Activated CD4-positive, alpha-beta T cell treated with anti-CD3 and anti-CD28 coated beads, Interleukin-2, amount 10 ng/mL, durations not matched to agents 7 days and 5 days (primary cell): ENCODE measurements at places on chromosomes 1 and 21.

GRCh38 chr1:165381745-165382505, 25.4 kb upstream of the LMX1A start:
- no peak for DNase-seq

DNA sequence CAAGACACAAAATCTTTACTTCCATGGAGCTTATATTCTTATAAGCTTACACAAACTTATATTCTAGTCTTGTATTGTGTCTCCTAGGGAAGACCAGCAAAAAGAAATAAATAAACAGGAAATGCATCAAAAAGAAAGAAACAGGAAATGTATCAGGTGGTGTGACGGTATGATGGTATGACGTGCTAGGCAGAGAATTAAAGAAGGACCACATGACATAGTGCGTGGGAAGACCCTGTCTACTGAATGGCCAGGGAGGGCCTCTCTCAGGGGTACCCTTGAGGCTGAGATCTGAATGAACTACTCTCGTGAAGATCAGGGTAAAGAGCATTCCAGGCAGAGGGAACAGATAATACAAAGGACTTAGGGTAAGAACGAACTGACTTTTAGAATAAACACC, 15.6 kb upstream of the WDR26 start:
- no peak for DNase-seq

- DNase-seq, result no peak
These were observed 3.2 kb upstream of the AK2 start for GRCh38 chr1:33039840-33040239.

DNA sequence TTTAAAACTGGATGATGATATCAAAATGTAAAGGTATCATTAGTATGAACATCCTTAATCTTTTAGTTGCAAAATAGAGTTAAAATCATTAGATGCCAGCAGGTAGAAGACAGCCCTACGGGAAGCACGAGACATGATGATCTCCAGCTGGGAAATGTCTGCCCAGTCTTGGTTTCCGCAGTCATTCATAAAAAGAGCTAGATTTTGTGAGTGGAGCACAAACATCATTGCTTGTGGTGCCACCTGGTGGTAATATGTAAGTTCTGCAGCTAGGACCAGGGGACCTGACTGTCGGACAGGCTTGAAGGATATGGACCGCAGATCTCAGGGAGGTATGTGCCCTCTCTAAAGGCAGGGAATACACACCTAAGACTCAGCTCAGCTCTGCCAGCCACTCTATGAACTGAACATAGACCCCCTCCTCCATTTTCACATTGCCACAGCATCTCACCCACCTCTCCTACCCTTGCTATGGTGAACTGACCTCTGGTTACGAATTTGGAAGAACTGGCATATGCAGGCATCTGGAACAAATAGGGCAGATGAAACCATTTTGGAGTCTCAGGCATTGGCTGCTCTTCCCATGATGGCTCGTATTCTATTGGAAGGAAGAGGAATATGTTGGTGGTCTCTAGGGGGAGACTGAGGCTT, 9.2 kb downstream of the FCMR start:
- DNase-seq, result peak; percentile 76

GRCh38 chr1:17639703-17640340, 100.3 kb downstream of the ARHGEF10L start:
- DNase-seq, result no peak

DNA sequence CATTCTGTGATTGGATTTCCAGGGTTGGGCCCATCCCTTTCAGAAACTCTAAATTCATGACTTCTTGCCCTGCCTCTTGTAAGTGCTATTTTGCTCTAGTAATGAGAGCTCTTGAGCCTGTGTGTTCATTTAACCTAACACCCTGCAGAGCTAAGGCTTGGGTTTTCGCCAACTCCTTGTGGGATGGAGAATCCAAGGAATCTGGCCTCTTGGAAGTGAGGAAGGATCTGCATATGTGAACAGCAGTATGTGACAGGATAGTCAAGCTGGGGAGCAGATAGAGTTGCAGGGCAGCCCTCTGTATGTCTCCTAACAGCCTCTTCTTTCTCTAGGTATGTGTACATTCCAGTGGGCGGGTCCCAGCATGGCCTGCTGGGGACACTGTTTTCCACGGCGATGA, 258.9 kb downstream of the HHAT start:
- no peak for DNase-seq

DNA sequence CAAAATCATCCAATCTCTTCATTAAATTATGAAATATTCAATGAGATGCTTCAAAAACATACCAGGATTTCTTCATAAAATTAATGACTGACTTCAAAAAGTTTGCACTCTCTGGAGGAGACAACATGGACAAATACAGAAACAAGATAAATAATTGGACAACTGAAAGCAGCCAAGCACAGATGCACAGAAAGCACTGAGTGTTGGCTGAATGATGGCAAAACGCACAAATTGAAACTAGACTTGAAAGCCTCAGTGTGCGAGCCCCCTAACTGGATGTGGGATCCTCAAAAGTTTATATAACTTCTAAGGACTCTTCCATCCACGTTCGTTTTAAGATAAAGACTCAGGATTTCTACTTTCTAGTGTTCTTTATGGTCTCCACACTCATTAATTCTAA, 27.9 kb downstream of the RGS18 start:
- DNase-seq, result no peak

DNA sequence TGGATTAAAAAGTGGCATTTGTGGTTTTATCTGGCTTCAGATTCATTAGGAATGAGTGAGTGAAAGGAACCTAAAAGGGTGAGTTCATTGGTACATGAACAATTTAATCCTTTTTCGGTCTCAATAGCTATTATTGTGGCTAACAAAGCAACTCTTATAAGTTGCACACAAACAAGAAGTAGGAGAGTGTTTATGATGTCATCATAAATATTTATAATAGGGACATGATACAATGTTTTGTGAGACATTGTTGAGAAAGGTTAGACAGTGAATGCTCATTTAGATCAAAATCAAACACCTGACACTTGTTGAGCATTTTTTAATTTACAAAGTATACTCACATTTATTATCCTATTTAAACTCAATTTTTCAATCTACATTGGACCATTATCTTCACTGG, 363.4 kb downstream of the PDE4B start:
- DNase-seq, result no peak

DNA sequence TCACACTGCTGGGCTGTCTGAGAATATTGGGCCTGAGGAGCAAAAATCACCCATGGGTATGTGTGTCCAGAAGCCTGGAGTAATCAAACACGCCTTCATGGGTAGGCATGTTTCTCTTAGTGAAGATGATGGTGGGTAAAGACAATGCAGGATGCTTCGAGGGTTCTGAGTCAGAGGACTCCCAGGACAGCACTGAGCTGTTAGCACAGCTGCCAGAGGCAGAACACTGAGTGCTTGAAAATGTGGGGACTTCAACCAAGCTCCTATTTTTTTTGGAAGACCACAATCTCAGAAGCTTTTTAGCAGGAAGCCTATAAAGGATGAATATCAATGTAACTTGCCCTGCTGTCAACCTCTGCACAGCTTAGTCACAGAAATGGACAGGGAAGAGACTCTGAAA, 7.9 kb upstream of the NT5C1A start:
- no peak for DNase-seq

- no peak for DNase-seq
These were observed 3.3 kb upstream of the S1PR1 start for GRCh38 chr1:101233495-101233894.

DNA sequence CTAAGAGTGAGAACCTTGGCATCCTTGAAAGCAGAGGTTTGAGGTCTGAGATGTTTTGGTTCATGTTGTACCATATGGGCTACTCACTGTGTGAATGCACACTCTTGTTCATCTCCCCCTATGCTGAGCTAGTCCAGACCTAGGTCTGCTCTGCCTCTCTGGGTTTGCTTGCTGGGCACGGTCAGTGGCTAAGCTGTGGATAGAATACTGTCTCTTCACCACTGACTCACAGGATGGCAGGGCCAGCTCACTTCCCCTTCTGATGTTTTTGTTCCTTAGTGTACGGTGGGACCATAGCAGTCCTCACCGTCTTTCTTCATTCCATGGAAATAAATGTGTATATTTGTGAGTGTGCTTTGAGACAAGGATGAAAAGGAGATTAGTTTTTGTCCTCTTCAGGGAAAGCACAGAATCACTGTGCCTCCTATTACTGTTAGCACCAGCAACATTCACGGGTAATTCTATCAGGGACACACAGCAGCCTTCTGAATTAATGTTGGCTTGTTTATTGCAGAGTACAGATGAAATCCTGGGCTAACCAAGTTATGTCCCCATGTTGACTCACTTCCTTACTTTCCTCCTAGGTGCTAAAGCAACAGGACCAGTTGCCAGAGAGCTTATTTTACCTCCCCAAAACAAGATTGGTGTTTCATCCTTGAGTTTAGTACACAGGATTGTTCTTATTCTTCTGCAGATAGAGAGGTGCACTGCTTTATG, 56.9 kb upstream of the IVNS1ABP start:
- DNase-seq, result no peak

DNA sequence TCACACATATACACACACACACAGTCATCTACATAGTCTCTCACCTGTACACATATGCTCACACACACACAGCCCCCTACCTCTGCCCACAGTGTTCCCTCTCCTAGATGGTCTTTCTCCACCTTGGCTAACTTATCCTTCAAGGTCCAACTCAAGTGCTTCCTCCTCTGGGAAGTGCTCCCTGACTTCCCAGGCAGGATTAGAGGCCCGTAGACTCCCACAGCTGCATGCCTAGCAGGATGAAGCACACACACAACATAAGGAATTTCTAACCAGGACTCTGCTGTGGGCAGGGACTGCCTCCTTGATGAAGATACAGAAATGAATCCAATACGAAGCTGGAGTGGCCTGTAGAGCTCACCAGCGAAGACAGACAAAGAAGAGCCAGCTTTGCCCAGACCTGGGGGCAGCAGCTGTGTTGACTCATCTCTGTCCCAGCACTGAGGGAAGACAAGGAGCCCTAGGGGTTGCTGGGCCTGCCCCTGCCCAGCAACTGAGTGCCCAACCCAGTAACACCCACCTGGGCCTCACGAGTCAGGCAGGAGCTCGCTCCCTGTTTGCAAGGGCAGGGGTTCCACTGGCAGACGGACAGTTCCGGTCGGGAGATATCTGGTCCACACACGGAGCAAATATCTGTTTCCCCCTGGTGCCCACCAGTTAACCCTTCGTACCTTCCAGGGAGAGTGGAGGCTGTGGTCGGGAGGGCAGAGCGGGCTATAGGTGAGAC, 100.8 kb downstream of the DMRTB1 start:
- no peak for DNase-seq

DNA sequence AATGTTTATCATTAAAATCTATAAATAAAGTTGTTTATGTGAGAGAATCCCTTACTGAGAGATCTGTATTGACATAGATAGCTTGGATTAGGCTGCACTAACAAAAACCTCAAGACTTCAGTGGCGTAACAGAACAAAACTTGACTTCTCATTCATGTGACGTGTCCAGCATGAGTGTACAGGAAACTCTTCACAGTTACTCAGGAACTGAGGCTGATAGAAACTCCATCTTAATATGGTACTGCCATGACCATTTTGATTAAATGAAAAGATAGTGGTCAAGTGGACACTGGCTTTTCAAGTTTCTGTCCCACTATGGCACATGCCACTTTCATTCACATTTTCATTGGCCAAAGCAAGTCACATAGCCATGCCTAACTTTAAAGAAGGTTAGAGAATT, 3.7 kb downstream of the ST3GAL3 start:
- DNase-seq, result no peak

- no peak for DNase-seq
These were observed 36.1 kb downstream of the CACNA1S start for GRCh38 chr1:201076092-201076491.

- DNase-seq, result peak; percentile 89
These were observed at the start of gene CIART for GRCh38 chr1:150281758-150282557. CIART (plus strand) TSS chr1:150282554; CDS start chr1:150283268, 714 bp downstream.

- no peak for DNase-seq
These were observed 115.3 kb downstream of the COLGALT2 start for GRCh38 chr1:183922197-183922596.

- peak; percentile 40 for DNase-seq
These were observed 21.9 kb downstream of the TSNAX start for GRCh38 chr1:231550448-231550781.

DNA sequence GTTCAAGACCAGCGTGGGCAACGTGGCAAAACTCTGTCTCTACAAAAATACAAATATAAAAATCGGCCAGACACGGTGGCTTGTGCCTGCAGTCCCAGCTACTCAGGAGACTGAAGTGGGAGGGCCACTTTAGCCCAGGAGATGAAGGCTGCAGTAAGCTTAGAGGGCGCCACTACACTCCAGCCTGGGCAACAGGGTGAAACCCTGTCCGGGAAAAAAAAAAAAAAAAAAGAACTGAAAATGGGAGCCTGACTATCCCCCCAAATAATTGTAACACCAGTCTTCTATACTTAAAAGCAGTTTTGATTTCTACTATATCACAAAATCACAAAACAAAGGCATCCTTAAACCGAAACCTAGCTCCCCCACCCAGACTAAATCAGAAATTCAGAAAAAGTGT, 60.3 kb downstream of the CDC42BPA start:
- DNase-seq, result no peak

DNA sequence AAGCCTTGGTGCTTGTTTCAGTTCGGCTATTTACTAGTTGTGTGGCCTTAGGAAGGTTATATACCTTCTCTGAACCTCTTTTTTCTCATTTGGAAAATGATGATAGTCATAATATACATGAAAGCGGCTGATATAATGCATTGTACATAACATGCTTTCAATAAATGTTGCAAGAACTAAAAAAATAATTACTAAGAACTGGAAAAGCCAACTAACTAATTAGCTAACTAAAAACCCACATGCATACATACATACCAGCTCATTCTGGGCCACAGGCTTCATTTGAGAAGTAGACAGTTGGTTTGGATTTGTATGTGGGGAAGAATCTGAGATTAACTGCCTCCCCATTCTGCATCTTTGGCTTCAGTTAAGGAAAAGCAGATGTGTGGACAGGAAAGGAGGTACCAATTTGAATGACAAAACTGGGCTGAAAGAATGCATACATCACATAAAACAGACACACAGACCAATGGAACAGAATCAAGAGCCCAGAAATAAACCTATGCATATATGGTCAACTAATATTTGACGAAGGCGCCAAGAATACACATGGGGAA, 217.9 kb downstream of the TM2D1 start:
- DNase-seq, result no peak

DNA sequence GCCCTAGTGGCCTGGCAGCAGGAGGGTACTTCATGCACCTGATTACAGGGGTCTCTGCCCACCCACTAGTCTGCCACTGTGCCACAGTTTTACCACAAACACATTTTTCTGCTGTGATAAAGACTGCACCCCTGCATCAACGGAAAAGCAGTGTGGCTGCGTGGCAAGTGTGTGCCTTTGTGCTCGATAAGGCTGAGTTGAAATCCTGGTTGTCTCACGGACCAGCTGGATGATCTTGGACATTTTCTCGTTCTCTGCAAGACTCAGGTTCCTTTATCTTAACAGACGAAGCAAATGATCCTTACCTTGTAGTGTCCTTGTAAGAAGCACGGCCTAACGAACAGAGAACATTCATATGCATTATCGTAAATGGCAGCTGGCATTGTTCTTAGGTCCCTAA, 10.2 kb downstream of the GRHL3 start:
- no peak for DNase-seq

GRCh38 chr1:67133177-67133576, 1.6 kb downstream of the C1orf141 start:
- DNase-seq, result no peak
